ENCODE measurements at places on chromosomes 11 and 22.

DNA sequence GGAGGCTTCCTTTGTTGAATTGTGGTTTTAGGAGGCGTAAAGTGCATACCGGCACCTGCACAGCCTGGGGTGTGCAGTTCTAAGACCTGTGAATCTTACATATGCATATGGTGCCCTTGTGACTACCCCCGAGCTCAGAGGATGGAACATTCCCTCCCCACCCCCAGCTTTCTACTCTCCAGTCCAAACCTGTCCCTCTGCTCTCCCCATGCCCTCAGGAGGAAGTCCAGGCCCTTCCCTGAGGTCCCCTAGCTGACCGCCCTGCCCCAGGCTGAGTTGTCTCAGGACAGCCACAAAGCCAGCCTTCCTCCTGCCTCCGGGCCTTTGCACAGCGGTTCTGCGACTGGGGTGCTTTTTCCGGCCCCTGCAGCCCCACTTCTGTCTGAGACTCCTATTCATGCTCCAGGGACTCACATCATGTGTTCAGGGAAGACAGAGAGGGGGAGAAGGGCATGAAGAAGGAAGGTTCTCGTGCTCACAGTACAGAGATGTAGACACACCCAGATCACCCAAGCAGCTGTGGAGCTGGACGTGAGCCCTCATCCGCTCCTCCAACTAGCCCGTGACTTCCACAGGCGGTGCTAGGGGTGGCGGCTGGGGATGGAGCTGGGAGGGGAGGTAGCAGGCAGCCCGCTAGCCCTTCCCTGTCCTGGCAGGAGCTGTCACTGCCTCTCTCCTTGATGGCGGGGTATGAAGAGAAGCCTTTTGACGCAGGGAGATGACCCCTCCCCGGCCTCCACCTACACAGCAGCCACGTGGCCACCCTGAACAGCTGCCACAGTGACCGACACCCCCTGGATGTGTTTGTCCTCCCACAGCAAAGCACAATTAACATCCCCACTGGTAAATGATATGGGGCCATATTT lies 50.8 kb downstream of the FLRT1 start:
- no peak for DNase-seq

GRCh38 chr22:19679522-19680101 lies 34.7 kb upstream of the SEPTIN5 start:
- peak; percentile 11 for DNase-seq

- no peak for DNase-seq
Measured at GRCh38 chr22:50694766-50695420, 22.3 kb downstream of the SHANK3 start.

DNA sequence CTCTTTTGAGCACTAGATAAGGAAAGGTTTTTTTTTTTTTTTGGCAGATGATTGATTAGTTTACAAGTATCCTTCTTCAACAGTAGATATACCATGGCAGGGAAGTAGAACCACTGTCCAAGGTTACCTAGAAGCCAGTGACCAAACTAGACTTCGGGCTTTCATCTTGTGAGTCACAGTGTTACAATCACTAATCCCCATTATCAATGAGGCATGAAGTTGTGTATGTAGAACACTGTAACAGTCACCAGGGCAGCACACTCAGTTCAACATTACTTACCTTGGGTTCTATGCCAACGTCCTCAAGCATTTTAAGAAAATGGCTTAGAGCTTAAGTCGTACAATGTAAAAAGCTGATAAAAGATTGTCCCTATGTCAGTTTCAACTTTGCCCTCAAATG lies 430.9 kb downstream of the ETS1 start:
- no peak for DNase-seq

GRCh38 chr22:40077646-40078016 lies 82.9 kb downstream of the FAM83F start:
- no peak for DNase-seq

GRCh38 chr22:22094921-22095320 lies 112.3 kb upstream of the TOP3B start:
- no peak for DNase-seq

DNA sequence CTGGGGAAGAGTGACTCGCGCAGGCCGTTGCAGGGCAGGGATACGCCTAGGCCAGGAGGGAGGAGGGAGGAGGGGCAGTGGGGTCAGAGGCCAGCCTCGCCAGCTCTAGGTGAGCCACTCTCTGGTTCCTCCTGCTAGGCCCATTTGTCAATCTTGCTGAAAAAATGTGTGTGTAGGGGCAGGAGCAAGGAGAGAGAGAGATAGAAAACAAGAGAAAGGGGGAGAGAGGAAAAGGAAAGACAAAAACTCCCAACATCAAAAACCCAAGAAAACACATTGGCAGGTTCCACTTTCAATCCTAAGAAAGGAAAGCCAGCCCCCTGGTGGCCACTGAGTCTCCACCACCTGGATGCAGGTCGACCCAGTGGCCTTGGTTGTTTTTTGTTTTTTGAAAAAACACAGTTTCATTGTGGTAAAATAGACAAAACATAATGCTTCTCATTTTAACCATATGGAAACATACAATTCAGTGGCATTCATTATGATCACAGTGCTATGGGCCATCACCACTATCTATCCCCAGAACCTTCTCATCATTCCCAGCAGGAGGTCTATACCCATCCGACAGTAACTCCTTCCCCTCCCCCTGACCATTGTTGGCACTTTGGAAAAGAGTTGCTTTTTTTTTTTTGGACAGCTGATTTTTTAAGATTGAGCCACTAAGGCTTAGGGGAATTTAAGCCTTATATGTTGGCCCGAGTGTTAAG lies 10.9 kb downstream of the OMP start:
- DNase-seq, result no peak

DNA sequence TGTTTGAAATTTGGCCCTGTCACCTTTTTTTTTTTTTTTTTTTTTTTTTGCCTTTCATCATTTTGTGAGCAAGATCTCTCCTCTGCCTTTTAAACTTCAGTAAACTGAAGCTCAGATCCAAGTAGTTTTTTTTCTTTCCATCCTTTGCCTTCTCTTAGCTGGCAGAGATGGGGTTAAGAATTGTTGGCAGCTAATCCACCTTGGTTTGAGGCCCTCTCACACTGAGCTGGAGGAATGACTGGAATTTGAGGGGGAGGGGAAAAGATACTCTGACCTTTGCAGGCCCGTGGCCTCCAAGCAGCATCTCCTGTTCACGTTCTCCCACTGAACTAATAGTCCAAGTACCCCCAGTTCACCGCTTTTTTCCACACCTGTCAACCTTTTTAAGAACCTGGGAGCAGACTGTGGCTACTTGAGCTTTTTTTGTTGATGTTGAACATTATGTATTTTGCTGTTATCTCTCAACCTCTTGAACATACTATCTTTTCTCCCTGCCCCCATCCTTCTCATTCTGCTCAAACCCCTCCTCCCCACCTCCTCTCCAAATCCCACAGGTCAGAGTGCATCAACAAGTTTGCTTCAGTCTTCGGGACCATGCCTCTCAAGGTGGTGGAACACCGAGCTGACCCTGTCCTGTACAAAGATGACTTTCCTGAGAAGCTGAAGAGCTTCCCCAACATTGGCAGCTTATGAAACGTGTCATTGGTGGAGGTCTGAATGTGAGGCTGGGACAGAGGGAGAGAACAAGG lies 66.2 kb downstream of the ALX4 start:
- DNase-seq, result no peak

DNA sequence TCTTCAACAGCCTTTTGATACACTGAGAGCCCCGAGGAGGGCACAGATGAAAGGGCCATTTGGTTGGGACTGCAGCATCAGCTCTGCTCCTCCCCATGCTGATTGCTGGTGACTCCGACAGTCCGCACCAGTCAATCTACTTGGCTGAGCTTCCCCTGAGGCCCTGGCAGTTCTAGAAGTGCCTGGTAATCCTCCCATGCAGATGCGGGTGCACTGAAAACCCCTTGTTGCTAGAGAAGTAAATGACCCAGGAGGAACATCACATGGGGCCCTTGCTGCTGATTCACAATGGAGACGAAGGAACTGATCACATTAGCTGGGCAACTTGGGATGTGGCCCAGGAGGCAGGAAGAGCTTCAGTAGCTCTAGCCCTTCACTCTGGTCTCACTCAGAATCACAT lies 35.2 kb upstream of the RIC3 start:
- DNase-seq, result no peak

DNA sequence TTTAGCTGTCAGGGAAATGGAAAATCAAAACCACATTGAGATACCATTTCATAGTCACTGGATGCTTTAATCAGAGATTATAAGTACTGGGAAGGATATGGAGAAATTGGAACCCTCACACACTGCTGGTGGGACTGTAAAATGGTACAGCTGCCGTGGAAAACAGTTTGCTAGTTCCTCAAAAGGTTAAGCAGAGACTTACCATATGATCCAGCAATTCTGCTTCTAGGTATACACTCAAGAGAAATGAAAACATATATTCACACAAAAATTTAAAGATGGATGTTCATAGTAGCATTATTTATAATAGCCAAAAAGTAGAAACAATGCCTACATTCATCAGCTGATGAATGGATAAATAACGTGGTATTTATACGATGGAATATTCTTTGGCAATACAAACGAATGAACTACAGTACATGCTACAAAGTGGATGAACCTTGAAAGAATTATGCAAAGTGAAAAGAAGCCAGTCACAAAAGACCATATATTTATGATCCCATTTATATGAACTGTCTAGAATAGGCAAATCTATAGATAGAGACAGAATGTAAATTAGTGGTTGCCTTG lies 23.0 kb downstream of the RNF121 start:
- DNase-seq, result no peak

DNA sequence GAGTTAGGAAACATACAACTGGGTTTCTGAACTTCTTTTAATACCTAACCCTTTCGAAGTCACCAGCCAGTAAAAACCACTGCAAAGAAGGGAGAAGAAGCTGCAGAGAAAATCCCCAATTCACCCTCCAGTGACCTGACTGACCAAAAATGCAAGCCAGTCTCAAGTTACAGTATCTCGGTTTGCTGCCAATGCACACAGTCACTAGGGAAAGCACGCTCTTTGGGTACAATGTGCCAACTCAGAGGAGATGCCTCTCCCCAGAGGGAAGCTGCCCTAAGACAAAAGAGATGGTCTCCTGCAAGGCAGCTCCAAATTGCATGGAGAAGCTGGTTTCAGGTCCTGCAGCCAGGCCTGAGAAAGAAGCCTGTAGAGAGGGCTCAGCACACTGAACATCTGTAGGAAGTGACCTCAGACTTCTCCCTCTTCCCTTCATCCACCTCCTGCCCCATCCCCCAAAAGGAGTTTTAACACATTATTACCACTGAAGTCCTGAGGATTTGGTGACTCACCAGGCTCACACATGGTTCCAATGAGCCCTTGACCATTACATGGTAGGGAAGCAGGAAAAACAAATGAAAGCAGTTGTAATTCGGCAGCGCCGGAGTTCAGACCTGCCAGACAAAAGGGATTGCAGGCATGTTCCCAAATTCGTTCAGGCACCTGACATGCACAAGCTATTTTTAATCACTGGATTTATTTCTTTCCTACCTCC lies 90.1 kb downstream of the ETS1 start:
- no peak for DNase-seq

GRCh38 chr11:92141159-92141558 lies 83.5 kb upstream of the FAT3 start:
- DNase-seq, result no peak

- DNase-seq, result no peak
Measured at GRCh38 chr11:76723142-76723541, 52.6 kb upstream of the LRRC32 start.

- no peak for DNase-seq
Measured at GRCh38 chr11:86800076-86800959, at the start of gene PRSS23. Gene PRSS23 (plus strand): TSS chr11:86800542. CDS start chr11:86807644, 7,102 bp downstream.

DNA sequence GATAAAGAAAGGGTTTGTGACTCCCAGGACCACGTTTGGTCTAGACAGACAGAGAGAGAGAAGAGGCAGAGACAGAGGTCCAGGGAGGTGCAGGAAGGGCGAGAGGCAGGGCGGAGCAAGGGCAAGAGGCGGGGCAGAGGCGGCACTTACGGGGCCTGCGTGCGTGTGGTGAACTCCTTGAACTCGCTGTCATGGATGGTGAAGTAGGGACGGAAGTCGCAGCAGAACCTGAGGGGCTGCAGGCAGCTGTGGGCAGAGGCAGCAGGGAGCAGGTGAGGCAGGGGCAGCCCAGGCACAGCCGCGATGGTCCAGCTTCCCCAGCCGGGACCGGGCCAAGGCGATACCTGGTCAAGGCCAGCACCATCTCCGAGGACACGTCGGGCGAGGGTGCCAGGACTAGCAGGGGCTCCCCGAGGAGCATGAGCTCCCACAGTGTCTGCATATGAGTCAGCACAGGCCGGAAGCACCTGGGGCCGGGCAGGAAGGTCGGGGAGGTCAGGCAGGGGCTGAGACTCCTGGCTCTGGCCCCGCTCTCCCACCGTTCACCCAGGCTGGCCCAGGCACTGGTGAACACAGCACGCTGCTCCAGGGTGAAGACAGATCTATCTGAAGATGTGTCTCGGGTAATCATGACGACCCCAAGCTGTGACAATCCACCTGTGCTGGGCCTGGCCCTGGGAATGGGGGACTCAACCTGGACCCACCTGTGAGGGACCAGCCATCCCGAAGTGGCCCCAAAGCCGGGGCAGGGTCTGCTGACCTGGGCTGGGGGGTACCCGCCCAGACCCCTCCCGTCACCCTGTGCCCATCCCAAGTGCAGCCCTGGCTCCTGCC lies 7.2 kb upstream of the PLXNB2 start:
- DNase-seq, result peak; percentile 46

GRCh38 chr11:7513234-7514098 lies at the start of gene PPFIBP2:
Gene PPFIBP2 (plus strand): TSS chr11:7513999. CDS start chr11:7549476, 35,477 bp downstream.
- DNase-seq, result peak; percentile 64

GRCh38 chr22:20013382-20013871 lies 3.2 kb downstream of the ARVCF start:
- DNase-seq, result no peak

GRCh38 chr11:9399466-9399865 lies 15.0 kb downstream of the IPO7 start:
- DNase-seq, result no peak

DNA sequence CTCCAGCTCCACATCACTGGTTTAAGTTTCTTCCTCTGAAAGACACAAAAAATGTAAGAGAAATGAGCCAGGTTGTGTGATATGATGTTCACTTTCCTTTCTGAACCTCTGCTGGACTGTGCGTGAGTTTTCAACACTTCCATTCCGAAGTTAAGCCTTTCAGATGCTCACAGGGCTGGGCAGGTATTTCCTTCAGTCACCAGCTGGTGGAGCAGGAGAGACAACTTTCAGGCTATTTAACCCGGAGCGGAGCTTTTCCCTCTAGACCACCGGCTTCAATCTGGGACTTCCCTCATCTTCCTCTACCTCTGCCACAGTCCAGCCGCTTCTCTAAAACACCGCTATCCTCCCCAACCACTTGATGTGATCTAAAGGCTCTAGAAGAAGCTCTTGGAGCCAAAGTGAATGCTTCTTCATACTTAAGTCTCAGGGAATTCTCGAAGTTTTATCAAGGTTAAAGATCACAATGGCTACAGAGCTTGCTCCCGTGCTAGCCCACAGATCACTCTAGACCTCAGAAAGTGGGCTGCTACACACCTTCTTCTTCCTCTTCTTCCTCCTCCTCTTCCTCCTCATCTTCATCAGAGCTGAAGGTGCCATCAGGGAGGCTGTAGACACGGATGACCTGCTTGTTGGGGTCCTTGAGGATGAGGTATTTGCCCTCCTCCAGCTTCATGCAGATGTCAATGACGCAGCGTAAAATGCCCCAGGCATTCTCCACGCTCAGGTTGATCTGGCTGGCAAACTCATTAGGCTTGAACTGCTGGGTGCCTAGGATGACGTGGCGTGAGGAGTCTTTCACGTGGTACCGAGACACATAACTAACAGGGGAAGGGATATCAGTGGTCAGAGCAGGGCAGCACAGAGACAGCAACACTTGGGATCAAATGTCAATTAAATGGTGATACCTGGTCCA lies 4.4 kb upstream of the FOXRED2 start:
- no peak for DNase-seq
